ENCODE measurements at places on chromosomes 12 and 14. TPM values are rescaled to one million over a fixed set of nuclear protein-coding genes. Genes with fewer than 3 reads are reported as not detected.

- DNase-seq, result no peak
Measured at GRCh38 chr14:84458881-84459280, 1071.1 kb upstream of the FLRT2 start.

- peak; percentile 35 for DNase-seq
Measured at GRCh38 chr12:90261283-90261682, 552.6 kb upstream of the ATP2B1 start.

DNA sequence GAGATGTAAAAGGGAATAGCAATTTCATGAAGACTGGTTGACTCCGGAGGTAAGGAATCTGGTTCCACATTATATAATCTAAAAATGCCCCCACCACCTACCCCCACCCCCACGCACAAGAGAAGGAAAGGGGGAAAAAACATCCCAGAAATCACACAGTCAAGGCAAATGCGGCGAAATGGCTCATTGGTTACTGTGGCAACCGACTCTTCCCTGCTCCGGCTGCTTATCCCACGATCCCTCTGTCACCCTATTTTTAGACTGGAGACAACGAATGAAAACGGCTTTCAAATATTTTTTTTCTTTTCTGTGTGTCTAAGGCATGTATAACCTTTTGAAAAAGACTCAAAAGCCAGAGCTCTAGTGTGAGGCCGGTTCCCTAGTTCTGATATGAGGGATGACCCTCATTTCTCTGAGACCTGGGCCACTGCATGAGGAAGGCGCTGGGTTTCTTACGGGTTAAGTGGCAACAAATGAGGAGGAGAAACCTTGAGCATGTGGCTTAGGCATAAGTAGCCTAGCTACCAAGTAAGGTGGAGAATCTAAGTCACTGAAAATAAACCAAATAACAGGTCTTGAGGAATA, 148.3 kb upstream of the GRIN2B start:
- no peak for DNase-seq

DNA sequence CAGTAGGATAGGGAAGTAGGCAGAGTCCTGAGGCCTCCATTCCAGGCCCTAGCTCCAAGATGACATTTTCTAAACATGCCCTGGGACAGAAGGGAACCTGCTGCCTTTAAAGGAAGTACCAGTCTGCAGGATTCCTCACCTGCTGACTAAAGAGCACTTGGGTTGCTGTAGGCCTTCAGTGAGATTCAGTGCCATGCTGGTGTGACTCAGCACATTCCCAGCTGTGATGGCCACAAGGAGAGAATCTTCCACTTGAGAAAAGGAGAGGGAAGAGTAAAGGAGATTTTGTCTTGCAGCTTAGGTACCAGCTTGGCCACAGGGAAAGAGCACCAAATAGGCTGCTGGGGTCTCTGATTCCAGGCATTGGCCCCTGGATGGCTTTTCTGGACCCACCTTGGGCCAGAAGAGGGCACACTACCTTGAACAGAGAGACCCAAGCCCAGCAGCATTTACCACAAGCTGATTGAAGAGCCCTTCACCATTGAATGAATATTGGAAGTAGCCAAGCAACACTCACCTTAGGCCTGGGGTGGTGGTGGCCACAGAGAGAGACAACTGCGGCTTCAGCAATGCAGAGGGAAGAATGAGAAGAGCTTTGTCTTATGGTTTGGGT, 498.3 kb downstream of the KCNH5 start:
- no peak for DNase-seq

- no peak for DNase-seq
Measured at GRCh38 chr12:58269476-58269875, 328.1 kb downstream of the ATP23 start.

DNA sequence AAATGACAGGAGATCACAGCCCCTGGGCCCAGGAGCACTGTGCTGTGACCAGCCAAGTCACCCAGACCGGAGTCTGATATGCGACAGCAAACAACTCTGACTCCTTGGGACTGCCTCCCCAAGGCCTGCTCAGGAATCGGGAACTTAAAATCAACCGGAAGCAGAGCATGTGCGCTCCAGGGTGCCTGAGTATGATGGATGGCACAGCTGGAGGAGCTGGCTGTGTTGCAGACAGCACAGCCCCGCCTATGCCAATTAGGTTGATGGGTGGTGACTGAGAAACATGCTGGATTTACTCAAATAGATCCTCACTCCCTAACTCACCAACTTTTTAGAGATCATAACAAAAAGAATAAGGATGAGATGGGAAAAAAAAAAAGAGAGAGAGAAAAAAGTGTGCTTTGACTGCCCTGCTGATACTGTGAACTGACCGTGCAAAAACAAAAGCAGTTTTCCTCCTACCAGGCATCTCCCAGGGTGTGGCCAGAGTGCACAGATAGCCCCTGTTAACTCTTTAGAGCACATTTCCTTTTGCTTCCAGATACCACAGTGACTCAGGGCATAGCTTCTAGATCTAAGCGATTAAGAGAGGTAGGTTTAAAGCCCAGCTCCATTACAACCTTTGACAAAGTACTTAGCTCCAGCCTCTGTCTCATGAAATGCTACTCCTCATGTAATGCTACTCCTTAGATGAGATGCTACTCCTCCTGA, 27.4 kb upstream of the STON2 start:
- DNase-seq, result peak; percentile 38

GRCh38 chr12:123131291-123131832, 19.5 kb downstream of the PITPNM2 start:
- DNase-seq, result peak; percentile 74

GRCh38 chr12:109253913-109254544, 55.1 kb downstream of the FOXN4 start:
- no peak for DNase-seq

DNA sequence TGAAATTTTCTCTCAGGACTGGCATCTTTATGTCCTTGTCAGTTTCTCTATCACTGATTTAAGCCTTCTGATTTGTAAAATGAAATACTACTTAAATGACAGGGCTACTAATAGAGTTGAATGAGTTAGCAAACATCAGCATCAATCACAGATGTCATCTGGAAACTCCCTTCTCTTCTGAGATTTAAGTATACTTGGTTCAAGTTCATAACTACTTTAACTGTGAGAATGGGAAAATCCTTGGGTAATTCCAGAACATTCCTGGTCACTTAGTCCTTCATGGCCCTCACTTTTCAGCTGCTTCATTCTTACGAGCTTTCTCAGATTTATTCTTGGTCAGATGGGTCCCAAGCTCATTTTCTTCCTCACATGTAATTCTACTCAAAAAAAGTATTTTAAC, 1655.3 kb upstream of the FLRT2 start:
- peak; percentile 10 for DNase-seq

DNA sequence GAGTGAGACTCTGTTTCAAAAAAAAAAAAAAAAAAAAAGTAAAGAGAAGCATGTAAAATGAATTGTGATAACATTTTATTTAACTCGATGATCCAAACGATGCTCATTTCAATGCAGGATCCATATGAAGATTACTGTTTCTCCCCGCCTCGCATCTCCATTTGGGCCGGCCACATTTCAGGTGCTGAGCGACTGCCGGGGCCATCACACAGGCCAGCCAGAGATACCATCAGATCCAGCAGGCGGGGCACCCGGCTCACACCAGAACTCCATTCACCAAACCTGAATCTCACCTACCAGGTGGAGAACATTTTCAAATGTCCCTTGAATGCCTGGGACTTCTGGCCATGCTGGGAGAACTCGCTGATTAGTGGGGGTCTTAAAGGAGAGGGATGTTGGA, 18.0 kb upstream of the FZD10 start:
- DNase-seq, result no peak

Gene PIK3C2G
- total RNA-seq, result not detected

Gene PRKAB1
- total RNA-seq, result 12.7 TPM

DNA sequence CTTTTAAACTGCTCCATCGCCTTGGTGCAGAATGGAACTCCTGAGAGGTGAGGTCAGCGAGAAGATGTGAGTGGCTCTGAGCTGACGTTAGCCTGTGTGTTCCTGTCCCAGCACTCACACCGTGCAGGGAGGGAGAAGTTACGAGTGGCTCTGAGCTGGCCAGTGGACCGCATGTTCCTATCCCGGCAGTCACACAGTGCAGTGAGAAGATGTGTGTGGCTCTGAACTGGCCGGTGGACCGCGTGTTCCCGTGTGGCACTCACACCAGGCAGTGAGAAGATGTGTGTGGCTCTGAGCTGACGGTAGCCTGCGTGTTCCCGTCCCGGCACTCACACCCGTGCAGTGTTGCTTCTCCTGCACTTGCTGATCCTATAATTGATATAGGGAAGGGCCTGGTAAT, 59.9 kb downstream of the VCPKMT start:
- DNase-seq, result no peak

DNA sequence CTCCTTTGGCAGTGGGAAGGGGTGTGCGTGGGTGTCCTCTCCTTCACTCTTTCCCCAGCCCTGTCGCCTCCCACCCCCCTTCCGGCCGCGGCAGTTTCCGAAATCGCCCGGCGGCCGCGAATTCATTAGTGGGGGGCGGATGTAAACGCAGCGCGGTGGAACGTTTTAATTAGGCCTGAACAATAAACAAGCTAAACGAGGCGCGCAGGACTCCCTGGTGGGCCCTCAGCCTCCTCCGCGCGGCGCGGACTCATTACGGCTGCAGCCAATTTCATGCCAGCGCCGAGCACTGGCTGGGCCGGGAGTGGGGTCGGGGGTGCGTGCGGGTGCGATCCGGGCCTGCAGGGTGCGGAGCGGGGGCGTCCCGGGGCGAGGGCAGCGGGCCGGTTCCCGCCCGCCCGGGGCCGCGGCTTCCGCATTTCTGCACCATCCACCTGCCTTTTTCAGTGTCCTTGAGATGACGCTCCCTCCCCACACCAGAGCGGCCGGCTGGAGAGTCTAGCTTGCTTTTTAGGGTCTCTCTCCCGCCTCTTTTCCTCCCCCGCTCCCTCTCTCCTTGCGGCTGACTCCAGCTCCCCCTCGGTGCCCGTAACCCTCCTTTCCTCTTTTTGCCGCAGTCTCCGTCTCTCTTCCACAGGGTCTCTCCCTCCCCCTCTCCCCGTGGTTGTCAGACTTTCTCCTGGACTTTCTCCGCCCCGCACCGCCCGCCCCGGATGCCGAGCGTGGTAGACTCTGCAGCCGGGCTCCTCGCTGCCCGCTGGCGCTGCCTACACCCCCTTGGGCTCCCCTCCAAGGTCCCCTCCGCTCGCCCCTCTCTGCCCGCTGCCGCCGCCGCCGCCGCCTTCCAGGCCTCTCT, at the start of gene CISTR:
Gene CISTR (minus strand): TSS at position 644 of the 856 bp plus-strand sequence.
- DNase-seq, result no peak

- no peak for DNase-seq
Measured at GRCh38 chr14:29097476-29097875, 330.9 kb downstream of the FOXG1 start.

- peak; percentile 27 for DNase-seq
Measured at GRCh38 chr14:54762296-54762695, 140.3 kb downstream of the GCH1 start.

Gene KLRD1
- total RNA-seq, result not detected

Data from RPMI7951 (cell line).